Urothelium cell line (cell line): ENCODE measurements at places on chromosomes 3 and 15.

GRCh38 chr15:39127925-39128617, 452.8 kb upstream of the THBS1 start:
- DNase-seq: peak; percentile 88

DNA sequence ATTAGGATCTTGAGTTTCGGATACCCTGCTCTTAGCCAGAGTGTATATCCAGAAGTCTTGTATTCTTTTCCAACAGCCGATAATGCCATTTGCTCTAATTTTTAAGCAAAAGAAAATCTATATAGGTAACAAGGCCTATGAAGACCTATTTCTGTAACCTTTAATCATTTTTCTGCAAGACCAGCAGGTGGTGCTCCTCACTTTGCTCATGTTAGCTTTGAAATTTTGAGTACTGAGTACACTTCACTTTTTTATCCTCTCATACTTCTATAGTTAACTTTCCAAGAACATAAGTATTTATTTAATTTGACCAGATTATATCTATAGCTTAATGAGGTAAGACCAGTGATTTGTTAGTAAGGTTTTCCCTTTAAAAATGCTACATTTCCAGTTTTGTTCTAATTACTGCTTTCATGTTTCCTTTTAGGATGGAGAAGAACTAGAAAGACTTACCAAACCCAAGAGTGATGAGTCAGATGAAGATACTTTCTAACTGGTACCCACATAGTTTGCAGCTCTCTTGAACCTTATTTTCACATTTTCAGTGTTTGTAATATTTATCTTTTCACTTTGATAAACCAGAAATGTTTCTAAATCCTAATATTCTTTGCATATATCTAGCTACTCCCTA, 20.5 kb downstream of the SLC35A5 start:
- peak; percentile 13 for DNase-seq

DNA sequence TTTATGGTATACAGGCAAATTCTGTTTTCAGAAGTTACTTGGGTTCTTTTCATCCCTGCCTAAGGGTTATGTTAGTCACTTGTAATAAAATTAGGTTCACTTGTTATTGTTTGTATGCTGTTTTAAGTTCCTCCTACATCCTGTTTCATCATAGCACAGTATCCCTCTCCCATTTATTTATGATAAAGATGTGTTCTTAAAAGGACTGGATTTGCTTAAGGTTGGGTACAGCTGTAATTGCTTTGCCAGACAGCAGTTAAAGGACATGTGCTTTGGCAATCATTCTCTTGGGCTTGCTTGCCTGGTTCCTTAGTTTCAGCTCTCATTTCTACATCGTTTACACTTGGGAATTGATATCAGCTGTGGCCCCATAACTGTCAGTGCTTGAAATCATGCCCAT, 11.7 kb downstream of the ATP2C1 start:
- DNase-seq: no peak

DNA sequence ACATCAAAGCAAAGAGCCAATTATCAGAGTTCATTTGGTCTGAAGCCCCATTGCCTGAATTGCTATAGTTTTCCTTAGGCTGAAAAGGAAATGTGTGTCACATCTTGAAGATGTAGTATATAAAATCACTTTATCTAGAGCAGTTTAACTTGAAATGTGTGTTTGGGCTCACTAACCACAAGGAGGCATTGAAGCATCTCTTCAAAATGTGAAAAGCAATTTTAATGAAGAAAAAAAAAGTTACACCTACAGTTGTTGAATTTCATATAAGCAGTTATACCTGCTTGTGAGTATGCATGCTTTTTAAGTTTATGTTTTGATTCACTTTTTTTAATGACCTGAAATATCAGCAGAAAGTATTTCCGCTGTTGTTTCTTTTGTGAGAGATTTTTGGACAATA, 129.3 kb downstream of the IQCH start:
- no peak for DNase-seq

- no peak for DNase-seq
Measured at GRCh38 chr3:65662095-65662494, 376.6 kb downstream of the MAGI1 start.

- DNase-seq: no peak
Measured at GRCh38 chr15:90911302-90911623, 8.2 kb downstream of the MAN2A2 start.
